ENCODE measurements at places on chromosomes 5 and 9.
A peak's percentile ranks its signal among the peaks of the same experiment; 100 is the strongest.

DNA sequence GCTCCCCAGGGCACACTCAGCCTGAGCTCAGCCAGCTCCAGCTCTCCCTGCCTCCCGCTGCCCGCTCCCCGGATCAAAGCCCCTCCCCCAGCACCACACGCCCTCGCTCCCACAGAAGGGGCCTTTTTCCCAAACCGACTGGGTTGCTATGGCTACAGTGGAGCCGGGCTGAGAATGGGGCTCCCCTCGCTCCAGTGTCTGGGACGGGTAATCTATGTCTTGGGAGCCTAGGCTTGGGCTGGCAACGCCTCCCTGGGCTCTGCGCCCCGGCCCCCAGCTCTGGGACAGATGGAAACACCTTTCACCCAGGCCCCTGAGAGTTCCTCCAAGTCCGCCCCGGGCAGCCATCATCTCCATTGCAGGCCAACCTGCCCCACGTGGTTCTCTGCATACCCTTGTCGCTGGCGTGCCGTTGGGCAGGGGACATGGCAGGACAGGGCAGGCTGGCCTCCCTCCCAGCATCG, 29.6 kb downstream of the NOTCH1 start:
- DNase-seq: no peak

GRCh38 chr9:92385953-92386352, 18.4 kb downstream of the OGN start:
- no peak for DNase-seq

GRCh38 chr5:102289251-102289899, 6.7 kb downstream of the SLCO4C1 start:
- no peak for DNase-seq

DNA sequence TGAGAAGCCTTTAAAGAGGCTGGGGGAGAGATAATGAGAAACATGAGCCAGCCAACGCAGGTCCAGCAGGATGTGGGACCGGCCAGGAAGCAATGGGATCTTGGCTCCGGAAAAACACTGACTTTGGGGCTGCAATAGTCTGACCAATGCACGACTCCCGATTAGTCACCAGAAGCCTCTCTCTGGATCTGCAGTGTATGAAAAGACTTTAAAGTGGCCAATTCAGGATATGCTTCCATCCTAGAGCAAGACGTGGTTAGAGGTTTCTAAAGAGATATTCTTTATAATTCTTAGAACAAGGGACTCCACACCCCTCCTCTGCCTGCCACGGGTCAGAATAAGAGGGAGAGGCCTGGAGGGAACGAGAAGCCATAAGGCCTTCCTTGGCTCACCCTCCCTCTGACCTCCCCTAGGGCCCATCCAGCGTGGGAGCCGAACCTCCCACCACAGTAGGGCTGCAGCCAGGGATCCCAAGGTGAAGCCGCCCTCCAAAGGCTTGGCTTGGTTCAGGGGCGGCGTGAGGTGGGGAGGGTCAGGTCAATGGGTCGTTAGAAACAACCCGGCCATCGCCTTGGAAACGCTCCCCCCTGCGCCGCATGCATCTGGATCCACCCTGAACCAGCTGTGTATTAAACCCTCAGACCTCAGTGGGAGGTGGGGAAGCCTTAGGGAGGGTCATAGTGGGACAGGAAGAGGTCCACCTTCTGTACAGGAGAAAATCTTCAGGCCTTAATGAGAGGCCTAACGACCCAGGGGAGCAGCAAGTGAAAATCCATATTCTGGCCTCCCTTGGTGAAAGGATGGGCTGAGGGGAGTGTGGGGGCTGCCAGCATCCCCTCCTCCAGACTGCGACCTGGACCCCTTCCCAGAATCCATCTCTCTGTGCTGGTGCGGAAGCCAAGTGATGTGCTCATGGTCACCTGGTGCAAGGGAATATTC, 11.1 kb downstream of the FGF1 start:
- no peak for DNase-seq

DNA sequence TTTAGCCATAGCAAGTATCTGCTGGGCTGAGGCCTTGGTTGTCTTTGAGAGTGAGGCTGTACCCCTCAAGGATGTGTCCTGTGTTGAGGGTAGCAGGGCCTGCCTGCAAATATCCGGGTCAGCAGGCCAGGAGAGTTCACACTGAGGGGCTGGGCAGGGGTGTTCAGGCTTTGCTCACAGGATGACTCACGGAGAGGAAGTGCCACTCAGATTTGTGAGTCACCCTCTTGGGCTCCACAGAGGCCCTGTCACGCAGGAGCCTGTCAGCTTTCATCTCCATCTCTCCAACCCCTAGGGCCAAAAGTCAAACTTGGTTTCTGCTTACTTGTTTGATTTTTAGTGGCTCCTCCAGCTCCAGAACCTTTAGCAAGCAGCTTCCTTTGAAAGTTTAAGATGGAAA, 211.5 kb downstream of the SEC61B start:
- peak; percentile 61 for DNase-seq

DNA sequence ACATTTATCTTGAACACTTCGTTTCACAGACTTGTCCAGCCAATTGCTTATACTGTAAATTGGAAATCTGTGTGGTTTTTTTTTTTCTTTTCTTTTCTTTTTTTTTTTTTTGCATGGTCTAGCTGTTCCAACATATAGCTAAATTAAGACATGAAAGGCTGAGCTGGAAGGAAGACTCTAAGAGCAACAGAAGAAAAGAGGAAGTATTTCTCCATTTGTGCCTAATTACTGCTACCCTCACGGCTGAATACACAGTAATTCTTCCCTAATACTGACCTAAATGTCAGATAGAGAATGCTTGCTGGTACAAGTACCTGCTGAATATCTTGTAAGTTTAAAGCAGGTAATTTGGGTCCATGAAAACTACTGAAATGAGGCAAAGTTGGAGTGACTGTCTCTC, 11.0 kb upstream of the HAPLN1 start:
- DNase-seq: no peak
